ENCODE measurements at places on chromosomes 2 and 18.

DNA sequence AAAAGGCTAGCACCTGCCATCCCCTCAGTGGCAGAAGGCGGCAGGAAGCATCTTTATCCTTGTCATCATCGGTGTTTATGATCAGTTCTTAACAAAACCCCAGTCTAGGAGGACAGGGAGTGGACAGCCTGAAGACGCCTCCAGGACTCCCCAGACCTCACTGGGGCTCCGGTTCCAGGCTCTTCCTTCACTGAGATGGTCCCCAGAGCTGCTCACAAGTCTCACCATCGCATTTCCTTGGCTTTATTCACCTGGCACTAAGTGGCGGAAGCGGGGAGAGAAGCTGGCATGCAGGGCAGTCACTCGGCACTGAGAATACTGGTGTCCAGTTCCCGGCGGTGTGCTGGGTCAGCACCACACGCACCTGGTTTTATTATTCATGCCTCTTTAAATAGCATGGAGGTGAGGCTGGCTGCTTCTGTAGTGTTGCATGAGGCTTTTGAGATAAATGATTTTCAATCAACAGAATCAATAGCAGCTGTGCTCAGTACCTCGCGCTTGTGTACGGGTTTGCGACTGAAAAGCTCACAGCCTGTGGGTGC, 68.7 kb downstream of the CABLES1 start:
- DNase-seq = no peak

DNA sequence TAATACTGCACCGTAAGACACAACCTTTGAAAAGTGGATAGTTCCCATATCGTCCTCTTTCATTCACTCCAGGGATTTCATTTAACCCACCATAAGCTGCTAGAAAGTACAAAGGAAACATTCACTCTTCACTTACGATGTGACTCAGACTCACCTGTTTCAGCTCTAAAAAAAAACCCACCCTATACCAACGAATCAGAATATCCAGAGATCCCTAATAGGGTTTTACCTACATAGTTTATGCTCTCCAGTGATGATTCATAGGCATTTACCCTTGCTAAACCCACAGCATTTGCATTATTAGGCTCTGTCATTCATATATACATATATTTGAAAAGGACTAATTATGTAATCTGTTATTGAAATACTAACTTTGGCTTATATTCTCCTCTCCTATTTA, 60.2 kb downstream of the PRPF40A start:
- DNase-seq = no peak

GRCh38 chr2:232343821-232344220, 34.7 kb upstream of the ALPP start:
- no peak for DNase-seq

GRCh38 chr2:383178-383577, 95.3 kb upstream of the ALKAL2 start:
- no peak for DNase-seq

- no peak for DNase-seq
These were observed 80.1 kb downstream of the SOCS6 start for GRCh38 chr18:70368903-70369302.

DNA sequence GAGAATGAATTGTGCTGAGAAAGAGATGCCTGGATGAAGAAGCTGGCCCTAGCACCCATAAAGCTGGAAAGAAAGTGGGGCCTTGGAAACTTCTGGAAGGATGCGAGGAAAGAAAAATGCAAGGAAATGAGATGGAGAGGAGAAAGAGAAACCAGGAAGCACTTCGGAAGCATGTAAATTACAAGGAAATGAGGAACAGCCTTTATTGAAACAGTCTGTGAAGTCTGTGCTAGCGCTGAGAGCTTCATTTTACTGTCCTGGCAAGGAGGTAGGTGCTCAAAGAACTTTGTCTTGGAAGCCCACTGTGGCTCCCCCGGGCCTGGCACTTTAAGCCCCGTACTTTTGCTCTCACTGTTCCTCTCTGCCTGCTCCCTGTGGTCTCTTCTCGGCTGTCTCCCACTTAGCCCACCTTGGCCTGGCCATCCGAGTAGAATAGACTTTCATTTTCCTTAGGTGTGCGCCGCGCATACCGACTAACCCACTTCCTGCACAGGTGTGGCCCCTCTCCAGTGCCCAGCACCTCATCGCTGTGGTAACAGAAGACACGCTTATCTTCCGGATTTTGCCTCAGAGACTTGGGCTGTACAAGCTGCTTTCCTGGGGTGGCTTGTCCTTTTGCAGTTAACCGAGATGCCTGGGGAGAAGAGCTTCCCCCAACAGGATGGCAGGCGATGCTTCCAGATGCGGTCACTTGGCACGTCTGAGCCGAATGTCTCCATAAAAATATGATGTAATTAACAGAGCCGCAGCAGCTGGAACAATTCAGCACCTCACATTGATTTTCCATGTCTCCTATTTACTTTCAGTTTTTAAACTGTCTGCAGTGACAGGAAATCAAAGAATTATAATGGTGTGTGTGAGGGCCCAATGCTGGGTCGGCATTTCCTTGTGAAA, 199.6 kb downstream of the HRH4 start:
- peak; percentile 6 for DNase-seq

GRCh38 chr2:220815698-220816097, 756.4 kb downstream of the EPHA4 start:
- DNase-seq = no peak

GRCh38 chr18:30135938-30136337, 906.6 kb downstream of the DSC3 start:
- DNase-seq = no peak

- DNase-seq = no peak
These were observed 1016.4 kb upstream of the CRIM1 start for GRCh38 chr2:35339211-35339610.

DNA sequence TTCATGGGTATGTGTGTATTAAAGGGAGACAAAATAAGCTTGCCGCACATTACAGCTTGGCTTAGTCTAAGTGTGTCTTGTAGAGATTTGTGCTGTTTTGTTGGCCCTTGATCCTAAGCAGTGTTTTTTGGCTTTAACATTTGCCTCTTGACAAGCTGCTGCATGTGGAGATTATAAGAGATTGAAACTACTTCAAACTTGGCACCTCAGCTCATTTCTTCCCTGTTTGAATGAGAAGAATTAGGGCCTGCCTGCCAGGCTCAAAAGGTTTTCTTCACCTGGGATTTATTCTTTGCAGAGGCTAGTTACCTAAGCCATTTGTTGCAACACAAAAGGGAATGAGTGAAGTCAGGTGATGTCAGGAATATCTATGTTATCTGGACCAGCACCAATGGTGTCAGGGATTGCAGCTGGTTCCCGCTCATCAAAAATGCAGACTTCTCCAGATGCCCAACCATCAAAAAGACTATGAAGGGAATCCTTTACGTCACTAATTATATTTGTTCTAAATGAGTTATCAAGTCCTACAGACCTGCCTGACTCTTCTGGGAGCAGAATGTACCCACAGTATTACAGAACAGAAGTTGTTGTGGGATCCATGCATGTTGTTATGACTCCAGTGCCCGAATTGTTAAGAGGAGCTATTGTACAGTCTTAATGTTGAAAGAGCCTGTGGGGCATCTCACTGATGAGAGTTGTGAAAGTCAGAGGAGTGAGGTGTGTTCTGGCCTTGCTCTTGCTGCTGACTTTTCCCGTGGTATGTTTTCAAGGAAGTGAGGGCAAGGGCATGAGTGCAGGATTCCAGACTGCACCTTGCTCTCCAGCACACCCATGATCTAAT, 31.0 kb downstream of the ABCA12 start:
- DNase-seq = no peak

DNA sequence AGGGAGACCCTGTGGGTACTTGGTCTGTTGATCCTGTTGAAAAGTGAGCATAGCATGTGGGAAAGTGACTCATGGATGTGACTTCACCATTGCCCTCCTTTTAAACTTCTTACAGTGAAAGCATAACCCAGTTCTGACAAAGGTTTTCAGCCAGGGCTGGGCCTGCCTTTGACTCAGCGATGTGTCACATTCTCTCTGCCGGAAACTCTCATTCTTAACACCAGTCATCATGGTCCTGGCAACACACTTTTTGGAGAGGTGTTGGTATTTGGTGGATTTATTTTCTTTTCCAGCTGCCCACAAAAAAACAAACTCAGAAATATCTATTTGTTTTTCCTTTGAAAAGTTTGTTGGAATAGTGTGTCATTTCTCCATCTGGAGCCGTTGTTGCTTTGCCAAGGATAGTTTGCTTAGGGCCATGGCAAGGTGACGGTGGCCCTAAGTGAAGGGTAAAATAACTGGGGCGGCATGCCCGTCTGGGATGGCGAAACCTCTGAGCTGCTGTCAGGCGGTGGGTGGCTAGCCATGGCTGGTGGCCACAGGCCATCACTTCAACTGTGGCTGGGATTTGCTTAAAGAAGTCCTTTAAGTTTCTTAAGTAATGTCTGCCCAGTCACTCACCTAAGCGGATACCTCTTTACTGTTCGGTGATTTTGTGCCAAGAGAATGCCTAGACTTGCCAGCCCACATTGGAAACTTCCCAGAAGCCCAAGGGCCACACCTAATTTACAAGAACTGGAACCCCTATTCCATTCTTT, 123.3 kb downstream of the LTBP1 start:
- no peak for DNase-seq

DNA sequence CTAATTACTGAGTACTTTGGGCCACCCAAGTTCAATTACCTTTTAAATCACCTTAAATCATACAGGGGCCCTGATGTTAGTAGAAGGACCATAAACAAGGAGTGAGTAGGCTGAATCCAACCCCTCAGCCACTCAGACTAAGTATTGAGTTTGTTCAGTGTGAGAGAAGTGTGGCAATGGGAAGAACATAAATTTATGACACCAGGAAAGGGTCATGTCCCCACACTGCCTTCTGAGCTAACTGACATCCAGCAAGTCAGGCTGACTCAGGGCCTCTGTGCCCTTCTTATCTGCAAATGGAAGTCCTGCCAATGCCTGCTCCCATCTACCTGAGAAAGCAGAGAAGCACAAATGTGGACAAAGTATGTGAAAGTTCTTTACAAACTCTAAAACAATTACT, 12.9 kb downstream of the PLEKHM3 start:
- DNase-seq = no peak

DNA sequence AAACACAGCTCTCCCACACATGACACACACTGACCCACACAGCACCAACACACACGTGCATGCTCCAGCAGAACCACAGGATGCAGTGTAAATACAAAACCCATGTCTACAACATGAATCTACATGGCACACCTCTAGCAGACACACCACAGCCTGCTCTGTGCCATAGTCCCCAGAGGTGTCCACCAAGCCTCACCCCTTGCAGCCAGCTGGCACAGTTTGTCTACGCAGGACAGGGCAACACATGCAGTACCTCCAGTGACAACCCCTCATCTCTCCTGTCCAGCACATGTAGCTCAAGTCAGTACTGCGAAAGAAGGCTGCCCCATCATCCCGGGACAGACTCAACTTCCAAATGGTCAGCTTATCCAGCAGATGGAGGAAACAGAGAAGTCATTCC, 18.9 kb downstream of the CELF4 start:
- DNase-seq = no peak

DNA sequence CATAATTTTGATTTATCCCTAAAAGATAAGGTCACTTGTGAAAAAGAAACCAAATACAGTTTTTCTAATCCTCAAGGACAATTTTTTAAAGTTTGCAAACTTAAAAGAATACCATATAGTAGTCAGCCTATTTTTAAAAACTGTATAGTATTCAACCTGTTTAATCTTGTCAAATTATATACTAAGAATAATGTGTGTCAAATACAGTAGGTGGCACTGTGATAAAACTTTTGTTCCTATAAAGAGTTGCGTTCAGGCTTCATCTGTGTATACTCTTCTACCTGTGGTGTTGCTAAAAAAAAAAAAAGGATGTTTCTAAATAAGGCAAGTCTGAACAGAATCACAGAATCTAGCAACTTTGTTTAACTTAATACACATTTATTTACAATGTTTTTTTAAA, 68.6 kb downstream of the CCDC138 start:
- no peak for DNase-seq

DNA sequence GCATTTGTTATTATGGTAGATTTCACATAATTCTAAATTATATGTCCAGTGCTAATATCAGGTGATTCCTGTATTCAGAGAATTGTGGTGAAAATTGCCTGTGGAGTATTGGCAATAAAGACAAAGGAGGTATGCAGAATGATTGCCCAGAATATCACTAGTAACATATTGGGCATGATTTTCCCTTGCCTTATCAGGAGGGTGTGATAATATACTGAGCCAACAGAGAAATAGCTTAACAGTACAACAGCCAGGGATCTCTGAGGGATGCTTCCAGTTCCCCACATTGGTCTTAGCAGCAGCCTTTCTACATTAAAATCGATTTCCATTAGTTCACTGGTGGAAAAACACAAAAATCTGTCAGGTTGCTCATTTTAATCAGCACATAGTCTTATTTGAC, 122.9 kb upstream of the COL3A1 start:
- no peak for DNase-seq

DNA sequence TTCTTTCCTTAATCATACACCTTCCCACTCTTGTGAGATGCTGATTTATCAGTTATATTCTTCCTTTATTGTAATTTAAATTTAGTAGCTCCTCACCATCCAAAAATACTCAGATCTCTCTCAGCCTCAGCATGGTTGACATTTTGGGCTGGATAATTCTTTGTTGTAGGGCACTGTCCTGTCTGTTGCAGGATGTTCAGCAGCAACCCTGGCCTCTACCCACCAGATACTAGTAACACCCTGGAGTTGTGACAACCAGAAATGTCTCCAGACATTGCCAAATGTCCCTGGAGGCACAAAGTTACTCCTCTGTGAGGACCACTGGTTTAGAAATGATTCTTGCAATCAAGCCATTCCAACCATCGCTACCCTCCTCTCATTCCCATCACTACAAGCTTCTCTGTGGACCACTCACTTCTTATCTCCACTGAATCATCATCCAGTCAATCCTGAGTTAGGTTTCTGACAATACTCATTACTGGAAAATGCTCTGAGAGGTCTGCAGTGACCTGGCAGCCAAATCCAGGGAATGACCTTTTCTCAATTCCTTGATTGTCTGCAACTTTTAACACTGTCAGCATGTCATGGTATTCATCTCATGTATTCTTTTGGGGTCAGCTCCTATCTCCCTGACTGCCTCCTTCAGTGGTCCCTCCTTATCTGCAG, 43.3 kb downstream of the OSBPL6 start:
- no peak for DNase-seq

DNA sequence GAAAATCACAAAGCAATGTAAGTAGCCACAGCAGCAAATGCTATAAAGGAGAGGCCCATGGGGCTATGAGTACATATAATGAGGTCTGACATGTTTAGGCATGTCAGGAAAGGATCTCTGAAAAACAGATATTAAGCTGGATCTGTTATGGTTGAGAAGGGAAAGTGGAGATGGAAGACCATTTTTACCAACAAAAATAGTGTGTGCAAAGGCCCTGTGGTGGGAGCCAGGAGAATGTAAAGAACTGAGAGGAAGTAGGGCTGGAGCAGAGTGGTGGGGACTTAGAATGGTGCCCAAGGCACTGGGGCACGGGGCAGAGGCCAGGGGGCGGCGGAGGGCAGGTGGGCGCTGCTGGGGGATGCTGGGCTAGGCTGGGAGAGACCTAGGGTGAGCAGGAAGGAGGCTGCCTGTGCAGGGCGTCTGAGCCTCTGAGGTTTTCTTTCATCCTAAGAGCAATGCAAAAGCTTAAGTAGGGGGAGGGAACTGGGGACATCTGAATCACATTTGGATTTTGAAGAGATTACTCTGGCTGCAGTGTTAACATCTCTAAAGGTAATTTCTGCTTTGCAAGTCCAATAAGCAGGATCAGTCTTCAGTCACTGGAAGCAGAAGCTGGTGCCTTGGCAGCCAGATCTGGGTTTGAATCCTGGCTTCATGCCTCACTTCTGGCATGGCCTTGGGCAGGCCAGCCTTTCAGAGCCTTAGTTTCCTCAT, 4.9 kb upstream of the AGFG1 start:
- DNase-seq = no peak

GRCh38 chr18:45783097-45784075, 42.1 kb upstream of the SIGLEC15 start:
- no peak for DNase-seq

GRCh38 chr2:37897511-37897910, 27.6 kb upstream of the RMDN2 start:
- no peak for DNase-seq

All from effector memory CD4-positive, alpha-beta T cell (primary cell).